ENCODE measurements at places on chromosomes 2 and 18.

DNA sequence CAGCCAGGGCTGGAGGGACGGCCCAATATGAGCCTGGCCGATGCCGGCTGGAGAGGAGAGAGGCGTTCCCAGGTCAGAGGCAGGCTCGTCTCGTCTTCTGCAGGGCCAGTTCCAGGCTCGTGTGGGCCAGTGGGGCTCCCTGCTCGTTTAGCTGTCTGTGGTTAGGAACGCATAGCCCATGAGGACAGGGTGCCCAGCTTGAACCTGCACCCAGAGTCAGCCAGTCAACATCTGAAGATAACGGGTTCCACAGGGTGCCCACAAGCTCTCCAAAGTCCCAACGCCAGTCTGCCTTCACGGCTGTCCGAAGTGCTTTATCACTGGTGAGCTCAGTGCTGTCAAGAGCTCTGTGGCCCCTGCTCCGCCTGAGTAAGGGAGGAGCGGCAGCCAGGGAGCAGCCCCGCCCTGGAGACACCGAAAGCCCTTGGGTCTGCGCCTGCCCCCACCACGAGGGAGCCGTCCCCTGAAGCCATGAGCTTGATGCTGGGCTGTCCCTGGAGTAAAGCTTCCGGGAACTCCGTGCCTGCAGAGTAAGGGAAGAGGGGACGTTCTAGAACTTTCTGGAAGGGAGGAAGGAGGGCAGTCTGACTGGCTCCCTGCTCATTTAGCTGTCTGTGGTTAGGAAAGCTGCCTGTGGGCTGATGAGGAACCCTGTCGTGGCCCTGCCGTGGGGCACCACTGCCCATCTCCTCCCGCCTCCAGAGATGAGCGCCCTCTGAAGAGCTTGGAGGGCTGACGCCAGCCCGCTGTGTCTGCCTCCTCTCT is 2.7 kb upstream of the HSBP1L1 start:
- no peak for DNase-seq

DNA sequence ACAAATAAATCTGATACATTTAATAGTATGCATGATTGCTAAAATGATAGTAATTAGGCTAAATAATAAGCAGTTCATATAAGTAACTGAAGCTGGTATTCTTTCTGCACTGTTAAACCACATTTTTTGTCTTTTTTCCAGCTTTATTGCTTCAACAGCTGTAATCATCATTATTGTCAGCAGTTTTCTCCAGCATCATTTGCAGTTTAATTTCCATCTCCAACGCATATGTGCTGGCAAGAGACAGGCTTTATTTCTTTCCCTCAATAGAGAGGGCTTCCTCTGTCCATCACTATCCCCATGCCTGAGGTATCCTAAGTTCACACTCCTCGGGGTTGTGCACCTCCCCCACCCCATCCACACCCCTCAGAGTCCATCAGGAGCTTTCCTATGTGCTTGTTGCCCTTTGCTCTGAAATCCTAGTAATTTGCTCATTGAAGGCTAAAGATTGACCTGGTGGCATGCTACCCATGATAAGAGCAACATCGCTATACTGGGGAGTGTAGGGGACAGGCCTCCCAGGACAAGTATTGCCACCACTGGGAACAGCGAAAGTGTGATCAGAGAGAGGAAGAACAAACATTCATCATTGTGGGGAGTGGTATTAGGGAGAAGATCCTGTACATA is 37.1 kb downstream of the B4GALT6 start:
- no peak for DNase-seq

DNA sequence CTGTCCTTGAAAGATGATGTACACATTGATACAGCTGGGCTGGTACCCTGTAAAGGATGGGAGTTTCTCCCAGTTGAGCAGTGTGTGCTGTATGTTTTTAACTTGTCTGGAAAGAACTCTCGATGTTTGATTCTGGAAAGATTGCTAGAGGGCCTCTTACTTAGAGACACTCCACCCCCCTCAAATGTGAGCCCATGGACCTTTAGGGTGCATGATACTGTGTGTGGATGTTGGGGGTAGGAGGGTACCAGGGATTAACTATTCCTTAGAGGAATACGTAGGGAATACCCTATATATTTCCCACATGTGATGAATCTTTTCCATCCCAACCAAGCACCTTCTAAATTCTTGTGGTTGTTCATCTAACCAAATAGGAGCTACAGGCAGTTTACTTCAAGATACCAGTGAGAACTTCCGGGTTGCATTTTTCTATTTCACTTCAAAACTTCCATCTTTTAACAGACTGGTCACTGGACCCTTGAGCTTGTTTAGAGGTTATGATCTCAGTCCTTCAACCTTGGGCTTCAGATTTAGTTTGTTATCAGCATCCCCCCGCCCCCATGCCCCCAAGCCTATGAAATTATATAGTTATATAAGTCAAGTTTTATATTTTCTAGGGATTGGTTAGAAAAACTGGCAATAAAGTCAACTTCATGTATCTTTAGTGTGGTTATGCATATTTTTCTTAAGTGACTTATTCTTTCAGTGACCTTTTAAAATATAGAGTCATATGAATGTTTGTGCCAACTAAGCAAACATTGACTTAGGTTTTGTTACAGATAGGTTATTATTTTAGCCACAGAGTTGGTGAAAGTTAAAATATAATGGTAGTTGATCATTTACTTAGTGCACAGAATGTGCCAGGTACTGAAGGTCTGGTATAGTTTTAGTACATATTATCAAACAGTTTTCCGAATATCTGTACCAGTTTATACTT is 18.2 kb downstream of the AFTPH start:
- no peak for DNase-seq

- no peak for DNase-seq
These were observed 18.3 kb downstream of the NHEJ1 start for GRCh38 chr2:219142329-219142728.

DNA sequence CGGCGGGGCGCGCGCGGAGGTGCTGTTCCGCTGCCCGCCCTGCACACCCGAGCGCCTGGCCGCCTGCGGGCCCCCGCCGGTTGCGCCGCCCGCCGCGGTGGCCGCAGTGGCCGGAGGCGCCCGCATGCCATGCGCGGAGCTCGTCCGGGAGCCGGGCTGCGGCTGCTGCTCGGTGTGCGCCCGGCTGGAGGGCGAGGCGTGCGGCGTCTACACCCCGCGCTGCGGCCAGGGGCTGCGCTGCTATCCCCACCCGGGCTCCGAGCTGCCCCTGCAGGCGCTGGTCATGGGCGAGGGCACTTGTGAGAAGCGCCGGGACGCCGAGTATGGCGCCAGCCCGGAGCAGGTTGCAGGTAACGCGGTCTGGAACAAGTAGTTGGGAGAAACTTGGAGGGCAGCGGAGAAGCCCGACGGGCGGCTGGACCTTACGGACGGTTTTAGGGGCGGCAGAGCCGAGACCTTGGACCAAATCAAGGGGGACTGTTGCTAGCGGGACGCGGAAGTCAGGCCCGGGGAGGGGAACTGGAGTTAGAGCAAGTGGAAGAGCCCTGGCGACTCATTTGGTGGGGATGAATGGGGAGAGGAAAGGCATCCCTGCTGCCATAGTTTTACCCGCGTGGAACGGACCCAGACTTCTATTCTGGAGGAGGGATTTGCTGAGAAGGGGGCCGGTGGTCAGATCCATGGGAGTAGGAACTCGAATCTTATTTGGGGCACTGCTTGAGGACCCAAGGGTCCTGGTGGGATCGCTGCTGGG is 573 bp downstream of the IGFBP2 start:
- no peak for DNase-seq

DNA sequence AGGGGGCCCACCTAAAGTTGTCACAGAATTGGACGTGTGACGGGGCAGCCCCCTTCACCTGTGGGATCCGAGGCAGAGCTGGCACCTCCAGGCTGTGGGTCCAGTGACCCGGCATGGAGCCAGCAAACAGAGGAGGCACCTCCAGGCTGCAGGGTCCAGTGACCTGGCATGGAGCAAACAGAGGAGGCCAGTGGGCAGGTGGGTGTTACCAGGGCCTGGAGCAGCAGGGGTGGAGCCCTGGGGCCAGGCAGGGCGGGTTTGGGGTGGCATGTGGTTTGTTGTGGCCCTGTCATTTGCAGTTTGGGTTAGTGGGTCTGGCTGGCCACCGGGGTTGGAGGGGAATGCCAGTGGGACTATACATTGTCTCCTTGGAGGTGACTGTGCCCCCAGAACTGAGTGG is 68.2 kb downstream of the HPCAL1 start:
- DNase-seq, result no peak

DNA sequence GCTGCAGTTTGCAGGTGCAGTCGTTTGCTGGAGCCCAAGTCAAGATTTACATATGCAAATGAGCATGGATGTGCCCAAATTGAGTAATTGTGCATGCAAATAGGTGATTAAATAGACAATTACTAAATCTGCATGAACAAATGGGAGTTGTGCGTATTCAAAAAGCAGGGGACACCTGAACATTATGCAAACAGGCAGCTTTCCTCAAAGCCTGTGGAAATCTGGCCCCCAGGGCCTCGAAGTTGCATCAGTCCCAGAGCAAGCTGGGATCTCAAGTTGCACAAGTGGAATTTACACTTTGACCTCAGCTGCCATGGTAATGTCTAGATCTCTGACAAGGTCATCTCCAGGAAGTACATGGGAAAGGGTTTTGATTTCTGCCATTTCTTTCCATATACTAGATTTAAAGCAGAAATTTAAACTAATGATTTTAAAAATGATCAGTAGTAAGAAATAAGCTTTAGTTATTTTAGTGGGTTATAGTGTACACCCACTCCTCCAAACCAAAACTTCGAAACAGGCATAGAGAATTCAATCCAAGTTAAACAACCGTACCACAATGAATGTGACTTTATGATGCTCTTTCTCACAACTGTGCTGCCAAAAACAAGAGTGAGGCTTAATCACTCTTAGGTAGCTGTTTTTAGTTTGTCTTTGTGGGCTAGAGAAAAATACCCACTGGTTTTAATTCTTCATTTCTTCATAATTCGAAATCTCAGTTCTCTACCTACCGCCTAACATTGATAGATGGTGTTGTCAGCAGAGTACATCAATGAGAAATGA is 110.7 kb downstream of the RND3 start:
- DNase-seq, result no peak

- peak; percentile 96 for DNase-seq
These were observed 12.7 kb upstream of the DUSP2 start for GRCh38 chr2:96157649-96158553.

DNA sequence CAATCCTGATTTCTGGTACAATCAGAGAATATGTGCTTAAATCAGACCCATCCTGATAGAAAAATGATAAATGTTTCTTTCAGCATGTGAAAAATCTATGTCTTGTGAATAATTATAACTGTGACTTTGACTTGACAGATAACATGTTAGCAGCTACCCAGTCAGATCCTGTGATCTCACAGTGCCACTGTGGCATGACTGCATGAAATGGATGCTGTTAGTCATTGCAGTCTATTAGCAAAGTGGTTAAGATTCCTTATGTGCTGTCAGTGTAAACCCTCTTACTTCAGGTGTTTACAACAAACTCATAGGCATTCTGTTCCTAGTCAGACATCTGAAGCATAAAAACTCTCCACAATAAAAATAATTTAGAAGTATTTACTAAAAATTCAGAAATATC is 244.6 kb upstream of the RND3 start:
- DNase-seq, result no peak

- no peak for DNase-seq
These were observed 32.8 kb upstream of the MYO3B start for GRCh38 chr2:170145191-170145590.

- no peak for DNase-seq
These were observed 9.7 kb downstream of the PMAIP1 start for GRCh38 chr18:59909289-59910036.

DNA sequence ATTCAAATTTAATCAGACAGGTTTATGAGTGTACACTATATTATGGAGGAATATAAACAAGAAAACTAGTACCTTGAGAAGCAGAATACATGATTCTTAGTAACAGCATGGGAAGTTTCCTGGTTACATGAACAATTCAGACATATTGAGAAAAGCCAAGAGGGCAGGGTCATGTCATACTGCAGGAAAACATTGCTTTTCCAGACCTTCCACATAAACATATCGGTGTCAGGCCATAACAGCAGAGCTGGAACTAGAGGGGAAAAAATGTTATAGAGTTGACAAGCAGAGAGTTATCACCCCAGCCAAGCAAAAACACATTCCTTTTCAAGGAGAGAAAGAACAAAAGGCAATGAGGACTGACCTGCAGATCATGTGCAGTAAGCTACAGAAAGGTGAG is 74.7 kb upstream of the ZNF236 start:
- no peak for DNase-seq

DNA sequence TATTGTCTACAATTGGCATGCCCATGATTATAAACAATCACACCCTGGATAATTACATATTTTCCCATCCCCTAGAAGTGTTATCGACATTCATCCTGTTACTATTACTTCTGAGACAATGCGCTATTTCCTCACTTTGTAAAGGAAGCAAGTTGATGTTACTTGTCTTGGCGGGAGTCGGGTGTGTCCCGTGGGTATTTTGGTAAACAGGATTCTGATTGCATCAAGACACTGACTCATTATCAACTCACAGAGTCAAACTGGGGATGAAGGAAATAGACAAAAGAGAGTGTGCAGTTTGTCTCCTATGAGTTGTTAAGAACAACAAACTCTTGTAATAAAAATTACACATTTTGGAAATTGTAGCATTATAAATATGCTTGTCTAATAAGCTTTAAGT is 142.7 kb downstream of the GALR1 start:
- no peak for DNase-seq

- no peak for DNase-seq
These were observed 479.9 kb upstream of the FANCL start for GRCh38 chr2:58720770-58721697.

GRCh38 chr2:10848541-10848940 is 36.0 kb upstream of the PDIA6 start:
- no peak for DNase-seq

Data from stimulated activated CD4-positive, alpha-beta T cell treated with anti-CD3 and anti-CD28 coated beads, Interleukin-15, amount 100 ng/mL, for 48 hours (primary cell).